Activated naive CD4-positive, alpha-beta T cell treated with anti-CD3 and anti-CD28 coated beads for 36 hours (primary cell): ENCODE measurements at places on chromosomes 7 and 10. TPM values are rescaled to one million over a fixed set of nuclear protein-coding genes. Genes with fewer than 3 reads are reported as not detected.

DNA sequence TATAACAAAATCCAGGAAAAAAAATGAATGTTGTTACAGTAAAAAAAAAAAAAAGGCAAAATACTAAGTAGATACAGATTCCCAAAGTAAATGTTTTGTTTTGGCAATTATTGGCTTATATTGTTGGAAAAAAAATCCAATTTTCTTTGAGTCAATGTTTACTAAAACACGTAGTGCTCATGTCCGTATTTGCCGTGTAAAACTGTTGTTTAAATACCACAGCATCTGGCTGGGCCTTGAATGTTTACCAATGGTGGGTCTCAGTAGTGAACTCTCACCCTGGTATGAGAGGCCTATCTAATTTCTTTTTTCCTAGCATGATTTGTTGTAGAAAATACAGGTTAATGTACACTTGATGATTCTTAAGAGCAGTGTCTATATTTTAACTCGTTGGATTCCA lies 41.4 kb upstream of the SLC26A5 start:
- no peak for DNase-seq
- H3K36me3 ChIP-seq, result no peaks in the 10 kb centered on the region
- H3K4me1 ChIP-seq, result no peaks in the 10 kb centered on the region
- H3K27me3 ChIP-seq, result peaks cover 14% of the 10 kb centered on the region
- no peak overlapping the region for H3K4me3 ChIP-seq

GRCh38 chr10:10626734-10627133 lies 390.9 kb upstream of the CELF2 start:
- H3K4me1 ChIP-seq, result no peaks in the 10 kb centered on the region
- H3K27me3 ChIP-seq, result peaks cover 6% of the 10 kb centered on the region
- no peak for DNase-seq

- H3K27ac ChIP-seq, result no peak overlapping the region
- no peak for DNase-seq
- H3K4me1 ChIP-seq, result no peaks in the 10 kb centered on the region
- no peaks in the 10 kb centered on the region for H3K36me3 ChIP-seq
- no peak overlapping the region for H3K4me3 ChIP-seq
Observed at GRCh38 chr10:24163485-24163884, 45.5 kb upstream of the KIAA1217 start.

- no peaks in the 10 kb centered on the region for H3K27me3 ChIP-seq
- H3K4me1 ChIP-seq, result peaks cover 19% of the 10 kb centered on the region
- no peak overlapping the region for H3K27ac ChIP-seq
- no peaks in the 10 kb centered on the region for H3K36me3 ChIP-seq
- H3K4me3 ChIP-seq, result no peak overlapping the region
Observed at GRCh38 chr10:124039483-124040013, 53.9 kb downstream of the CHST15 start.

- H3K27ac ChIP-seq, result no peak overlapping the region
- peaks cover 2% of the 10 kb centered on the region for H3K36me3 ChIP-seq
- H3K27me3 ChIP-seq, result no peaks in the 10 kb centered on the region
- H3K4me3 ChIP-seq, result no peak overlapping the region
- no peak for DNase-seq
- peaks cover 4% of the 10 kb centered on the region for H3K4me1 ChIP-seq
Observed at GRCh38 chr7:100808354-100808875, 18.9 kb downstream of the EPHB4 start.

Gene TWIST1
- not detected for total RNA-seq

Gene RAMP3
- total RNA-seq, result not detected

Gene PRKG1
- total RNA-seq, result not detected
